GM12892 (cell line): ENCODE measurements at places on chromosomes 3 and 15.

- DNase-seq: no peak
Observed at GRCh38 chr15:100860829-100861510, 18.7 kb upstream of the ALDH1A3 start.

DNA sequence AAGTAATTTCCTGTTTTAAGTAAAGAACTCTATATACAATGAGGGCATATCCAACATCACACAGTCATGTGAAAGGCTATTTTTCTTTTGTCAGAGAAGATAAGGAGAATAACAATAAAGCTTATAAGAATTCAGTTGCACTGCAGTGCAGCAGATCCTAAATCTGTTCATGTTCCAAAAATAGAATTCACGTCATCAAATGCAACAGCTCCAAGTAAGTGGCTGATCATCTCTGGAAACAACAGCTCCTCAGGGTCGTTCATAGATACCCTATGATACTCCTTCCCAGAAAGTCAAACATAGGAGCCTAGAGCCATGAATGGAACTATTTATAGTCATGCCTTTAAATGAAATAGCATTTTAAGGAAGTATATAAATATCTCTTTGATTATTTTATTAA is 100.2 kb downstream of the FMN1 start:
- no peak for DNase-seq

GRCh38 chr3:70684701-70685100 is 372.3 kb upstream of the MDFIC2 start:
- no peak for DNase-seq

DNA sequence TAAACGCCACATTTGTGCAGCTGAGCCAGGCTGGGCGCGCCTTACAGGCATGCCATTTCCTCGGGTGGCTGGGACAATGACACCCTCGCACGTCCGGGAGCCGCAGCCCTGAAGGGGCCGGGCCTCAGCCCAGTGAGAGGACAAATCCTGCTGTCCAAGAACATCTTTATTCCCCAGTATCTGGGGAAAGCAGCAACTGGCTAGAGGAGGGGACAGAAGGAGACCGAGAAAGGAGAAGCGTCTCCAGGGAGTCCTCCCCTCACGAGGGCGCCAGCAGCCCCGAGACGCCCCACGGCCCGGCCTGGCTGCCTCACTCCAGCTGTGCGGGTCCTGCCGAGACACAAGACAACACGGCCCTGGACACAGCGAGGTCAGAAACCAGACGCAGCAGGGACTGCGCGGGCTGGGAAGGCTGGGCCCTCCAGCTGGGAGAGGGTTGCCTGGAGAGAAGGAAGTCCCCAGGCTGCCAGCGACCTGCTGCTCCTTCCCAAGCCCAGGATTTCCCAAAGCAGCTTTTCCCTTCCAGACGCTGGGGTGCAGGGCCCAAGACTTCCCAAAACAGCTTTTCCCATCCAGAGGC is 130.2 kb downstream of the CHSY1 start:
- no peak for DNase-seq

DNA sequence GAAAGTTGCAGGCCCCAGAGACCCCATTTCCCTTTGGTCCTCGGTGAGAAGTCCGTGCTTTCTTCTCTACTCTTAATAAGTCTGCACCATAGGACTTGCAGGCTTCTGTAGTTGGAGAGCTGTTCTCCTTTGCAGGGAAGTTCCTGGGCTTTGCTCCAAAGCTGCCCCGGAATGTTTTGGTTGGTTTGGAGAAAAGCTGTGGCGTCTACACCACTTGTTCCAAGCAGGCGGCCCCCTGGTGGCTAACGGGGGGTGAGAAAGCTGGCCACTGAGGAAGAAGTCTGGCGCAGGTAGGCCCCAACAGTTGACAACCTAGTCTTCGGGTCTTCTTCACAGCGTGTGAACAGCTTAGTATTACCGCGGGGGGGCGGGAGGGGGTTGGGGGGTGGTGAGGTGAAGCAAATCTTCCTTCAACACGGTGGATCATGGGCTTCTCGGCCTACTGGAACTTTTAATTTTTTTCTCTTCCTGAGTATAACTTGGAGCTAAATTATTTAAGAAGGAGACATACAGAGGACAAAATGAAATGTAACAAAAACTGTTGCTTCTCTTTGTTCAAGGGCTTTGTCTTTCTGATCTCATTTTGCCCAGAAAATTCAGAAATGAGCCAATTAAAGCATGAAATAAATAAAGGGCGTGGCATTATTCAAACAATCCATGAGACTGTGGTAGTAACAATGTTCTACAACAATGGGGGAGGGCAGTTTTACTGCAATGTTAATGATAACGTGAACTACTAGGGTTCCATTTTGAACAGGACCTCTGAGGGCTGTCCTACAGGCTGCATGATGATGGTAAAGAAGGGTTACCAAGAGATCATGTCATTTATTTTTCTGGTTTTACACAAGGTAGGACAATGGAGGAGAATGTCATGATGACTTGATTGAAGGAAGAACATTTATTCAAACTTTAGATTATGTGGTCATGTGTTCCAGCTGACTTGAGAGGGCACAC is 2.2 kb upstream of the THRB start:
- DNase-seq: no peak

DNA sequence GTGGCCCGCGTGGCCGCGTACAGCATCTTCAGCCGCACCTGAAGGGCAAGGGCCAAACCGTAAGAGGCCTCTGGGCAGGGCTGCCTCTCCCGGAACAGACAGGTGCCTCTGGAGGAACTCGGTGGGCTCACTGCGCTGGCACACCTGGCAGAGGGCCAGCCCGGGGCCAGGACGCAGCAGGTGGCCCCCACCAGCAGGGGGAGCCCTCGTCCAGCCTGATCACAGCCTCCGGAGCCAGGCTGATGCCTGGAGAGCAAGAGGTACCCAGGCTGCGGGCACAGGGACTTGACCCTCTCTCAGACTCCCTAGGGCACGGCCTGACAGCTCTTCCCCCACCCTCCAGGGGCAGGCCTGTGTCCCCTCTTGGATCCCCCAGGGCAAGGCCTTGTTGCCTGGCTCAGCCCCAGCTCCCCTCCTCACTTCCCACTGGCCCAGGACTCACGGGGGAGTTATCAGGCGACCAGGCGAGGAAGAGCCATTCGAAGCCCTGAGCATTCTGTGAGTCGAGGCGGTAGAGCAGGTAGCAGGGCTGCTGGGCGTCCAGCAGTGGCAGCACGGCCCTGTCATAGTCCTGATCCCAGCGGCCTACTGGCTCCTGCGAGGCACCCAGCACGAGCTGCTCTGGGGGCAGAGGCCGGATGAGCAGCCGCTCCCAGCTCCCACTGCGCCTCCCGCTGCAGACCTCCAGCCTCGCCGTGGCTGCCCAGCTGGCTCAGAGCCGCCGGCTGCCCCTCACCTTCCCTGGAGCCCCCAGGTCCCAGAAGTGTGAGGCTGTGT is 6.2 kb upstream of the TLR9 start:
- DNase-seq: peak; percentile 82

GRCh38 chr3:42381551-42382082 is 28.8 kb downstream of the LYZL4 start:
- DNase-seq: no peak

DNA sequence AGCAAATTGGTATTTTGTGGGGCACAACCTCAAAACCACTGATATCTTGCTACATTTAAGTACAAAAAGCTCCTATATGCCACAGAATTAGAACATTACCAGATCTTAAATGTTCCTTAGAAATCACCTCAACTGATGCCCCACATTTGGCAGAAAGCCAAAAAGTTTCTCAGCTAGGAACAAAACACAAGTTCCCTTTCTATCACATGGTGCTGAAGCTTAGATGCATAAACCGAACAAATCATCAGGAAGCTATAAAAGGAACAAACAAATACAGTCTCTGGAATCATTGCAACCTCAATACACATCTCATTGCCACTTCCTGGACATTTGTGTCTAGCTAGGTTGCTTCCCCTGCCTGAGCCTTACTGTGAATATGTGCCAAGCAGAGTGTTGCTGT is 492.6 kb downstream of the LPP start:
- DNase-seq: no peak

DNA sequence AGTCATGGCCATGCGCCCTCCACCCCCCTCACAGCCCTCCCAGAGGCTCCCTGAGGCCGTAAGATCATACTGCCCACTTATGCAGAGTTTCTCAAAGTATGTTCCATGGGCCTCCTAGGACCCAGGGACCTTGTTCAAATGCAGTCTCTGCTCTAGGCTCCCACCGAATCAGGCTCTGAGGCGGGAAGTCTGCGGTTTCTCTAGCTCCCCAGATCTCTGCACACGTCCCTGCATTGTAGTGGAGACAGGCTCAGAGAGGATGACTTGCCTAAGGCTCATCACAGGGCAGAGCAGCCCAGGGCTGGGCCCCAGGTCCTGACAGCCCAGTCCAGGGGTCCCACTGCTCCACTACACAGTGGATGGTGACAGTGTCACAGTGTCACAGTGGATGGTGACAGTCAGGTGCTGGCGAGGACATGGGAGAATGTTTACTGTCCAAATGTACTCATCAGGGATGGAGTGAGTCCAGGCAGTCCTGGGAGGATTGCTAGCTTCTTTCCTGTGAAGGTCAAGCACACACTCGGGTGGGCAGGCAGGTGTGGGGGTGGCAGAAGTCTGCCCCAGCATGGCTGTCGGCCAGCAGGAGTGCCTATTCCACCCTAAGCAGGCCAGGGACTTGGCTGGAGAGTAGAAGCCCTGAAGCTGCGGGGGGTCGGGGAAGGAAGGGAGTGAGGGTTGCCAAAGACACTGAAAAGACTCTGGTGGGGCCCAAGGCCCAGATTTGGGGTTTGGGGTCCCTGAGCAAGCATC is 12.4 kb downstream of the ANKRD63 start:
- no peak for DNase-seq

DNA sequence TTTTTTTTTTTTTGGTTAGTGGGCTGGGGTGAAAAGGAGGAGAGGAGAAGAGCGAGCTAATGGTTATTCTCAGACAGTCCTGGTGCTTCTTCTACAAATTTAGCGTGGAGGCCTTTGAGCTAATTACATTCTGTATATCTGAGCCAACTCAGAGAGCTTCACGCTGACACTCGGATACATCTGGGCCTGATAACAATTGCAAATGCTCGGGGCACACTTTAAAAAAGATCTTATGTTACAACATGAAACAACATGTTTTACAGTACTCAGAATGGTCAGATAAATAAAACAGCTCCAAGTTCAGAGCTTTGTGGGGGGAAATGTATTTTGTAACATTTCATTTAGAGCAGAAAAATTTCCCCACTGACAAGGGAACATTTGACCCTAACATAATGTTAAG is 966.9 kb upstream of the NR2F2 start:
- DNase-seq: no peak

DNA sequence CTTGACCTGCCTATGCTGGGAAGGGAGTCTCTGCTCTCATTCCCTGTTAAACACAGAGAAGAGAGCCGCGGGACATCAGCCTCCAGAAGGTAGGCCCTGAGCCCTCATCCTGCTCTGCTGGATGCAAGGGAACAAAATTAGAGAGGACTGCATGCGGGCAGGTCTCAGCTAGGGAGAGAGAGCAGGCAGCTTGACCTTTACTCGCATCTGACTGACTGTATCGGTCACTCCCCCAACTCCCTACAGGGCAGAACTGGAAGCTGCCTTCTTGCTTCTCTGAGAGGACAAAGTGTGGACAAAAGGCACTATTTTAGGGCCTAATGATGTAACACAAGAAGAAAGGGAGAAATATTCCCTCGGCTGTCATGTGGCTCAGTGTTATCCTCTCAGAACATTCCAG is 38.7 kb upstream of the ATOSA start:
- DNase-seq: no peak

DNA sequence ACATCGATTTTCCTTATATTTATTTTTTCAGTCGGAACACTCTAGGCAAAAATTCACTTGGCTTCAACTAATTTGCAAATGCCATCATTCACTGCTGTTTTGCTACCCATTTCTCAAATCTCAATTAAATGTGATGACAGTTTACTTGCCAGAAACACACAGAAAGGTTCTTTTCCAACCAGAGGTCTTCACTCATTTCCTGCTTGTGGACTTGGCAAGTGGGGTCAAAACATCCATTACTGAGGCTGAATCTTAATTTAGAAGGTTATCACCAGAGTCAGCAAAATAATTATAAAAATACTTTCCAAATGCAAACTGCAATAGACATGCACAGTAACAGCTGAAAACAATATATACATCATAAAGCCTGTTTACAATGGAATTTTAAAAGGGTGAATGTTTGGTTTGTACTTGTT is 625.4 kb upstream of the TBL1XR1 start:
- no peak for DNase-seq

GRCh38 chr3:157807280-157807679 is 298.9 kb downstream of the SHOX2 start:
- DNase-seq: no peak

GRCh38 chr3:3503411-3503810 is 295.8 kb upstream of the LRRN1 start:
- DNase-seq: no peak

GRCh38 chr3:119294696-119295671 is 801 bp downstream of the ARHGAP31 start:
- DNase-seq: peak; percentile 25

DNA sequence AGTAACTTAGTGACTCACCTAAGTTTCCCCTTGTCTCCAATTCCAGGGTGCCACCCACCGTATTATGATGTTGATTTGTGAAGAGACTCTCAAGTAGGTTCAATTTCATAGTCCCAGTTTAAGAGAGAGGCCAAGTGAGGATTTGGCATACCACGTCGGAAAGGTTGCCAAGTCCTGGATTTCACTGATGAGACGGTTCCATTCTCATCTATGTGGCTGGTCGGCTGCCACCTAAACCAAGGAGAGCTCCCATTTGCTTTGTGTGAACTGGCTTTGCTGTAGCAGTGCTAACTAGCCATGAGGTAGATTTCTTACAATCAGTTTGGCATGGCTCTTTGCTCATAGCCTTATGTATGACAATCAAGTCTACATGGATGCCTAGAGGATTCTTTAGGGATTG is 653.6 kb downstream of the NLGN1 start:
- DNase-seq: no peak

DNA sequence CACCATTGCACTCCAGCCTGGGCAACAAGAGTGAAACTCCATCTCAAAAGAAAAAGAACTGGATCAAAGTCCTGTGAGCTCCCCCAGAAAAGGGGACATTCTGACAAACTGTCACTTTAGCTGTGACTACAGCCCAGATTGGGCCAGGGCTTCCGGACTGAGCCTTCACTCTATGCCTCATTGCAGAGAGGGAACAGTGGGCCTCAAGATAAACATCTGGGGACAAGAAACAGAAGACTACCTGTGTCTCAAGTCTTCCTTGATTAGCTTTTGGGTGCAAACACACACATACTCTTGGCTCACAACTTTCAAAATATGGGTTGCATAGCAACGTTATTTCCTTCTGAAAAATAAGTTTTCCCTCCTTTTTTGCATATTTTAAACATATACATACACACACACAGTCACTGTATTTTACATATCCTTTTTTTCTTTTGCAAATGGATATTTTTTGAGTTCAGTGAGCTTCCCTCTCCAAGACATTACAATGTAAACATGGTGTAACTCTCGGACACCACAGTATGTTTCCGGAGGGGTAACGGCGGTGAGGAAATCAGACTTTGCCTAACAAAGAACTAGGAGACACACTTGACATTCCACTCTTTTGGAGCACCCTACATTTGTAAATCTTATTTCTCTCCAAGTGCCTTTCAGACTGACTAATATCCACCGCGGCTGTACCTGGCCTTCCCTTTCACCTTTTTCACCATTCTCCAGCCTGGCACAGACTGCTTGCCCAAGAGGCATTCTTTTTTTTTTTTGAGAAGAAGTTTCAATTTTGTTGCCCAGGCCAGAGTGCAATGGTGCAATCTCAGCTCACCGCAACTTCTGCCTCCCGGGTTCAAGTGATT is 3.5 kb downstream of the TKT start:
- DNase-seq: no peak

GRCh38 chr15:40344631-40345120 is 3.9 kb upstream of the CCDC9B start:
- peak; percentile 79 for DNase-seq

GRCh38 chr3:48859206-48859605 is 11.5 kb upstream of the PRKAR2A start:
- no peak for DNase-seq
